ENCODE measurements at places on chromosomes 5 and 9.

GRCh38 chr5:128279345-128279744 is 195.8 kb downstream of the SLC12A2 start:
- no peak for DNase-seq

- no peak for DNase-seq
Measured at GRCh38 chr5:142886956-142887355, 116.8 kb downstream of the ARHGAP26 start.

GRCh38 chr9:36443581-36443980 is 43.5 kb upstream of the RNF38 start:
- no peak for DNase-seq

- DNase-seq, result no peak
Measured at GRCh38 chr5:154583671-154584177, 105.7 kb upstream of the HAND1 start.

DNA sequence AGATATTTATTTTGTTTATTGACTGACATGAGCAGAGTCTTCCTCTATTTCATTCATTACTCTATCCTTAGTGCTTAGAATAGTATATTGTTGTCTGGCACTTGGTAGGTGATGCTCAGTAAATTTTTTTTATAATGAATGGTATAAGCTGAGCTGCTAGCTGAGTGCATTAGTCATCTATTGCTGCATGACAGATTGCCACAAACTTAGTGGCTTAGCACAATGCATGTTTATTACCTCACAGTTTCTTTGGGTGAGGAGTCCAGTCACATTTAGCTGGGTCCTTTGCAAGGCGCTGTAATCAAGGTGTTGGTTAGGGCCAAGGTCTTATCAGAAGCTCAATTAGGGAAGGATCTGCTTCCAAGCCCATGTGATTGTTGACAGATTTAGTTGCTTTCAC is 23.1 kb downstream of the SMAD5 start:
- DNase-seq, result no peak

- no peak for DNase-seq
Measured at GRCh38 chr5:88610586-88610985, 272.4 kb downstream of the MEF2C start.

DNA sequence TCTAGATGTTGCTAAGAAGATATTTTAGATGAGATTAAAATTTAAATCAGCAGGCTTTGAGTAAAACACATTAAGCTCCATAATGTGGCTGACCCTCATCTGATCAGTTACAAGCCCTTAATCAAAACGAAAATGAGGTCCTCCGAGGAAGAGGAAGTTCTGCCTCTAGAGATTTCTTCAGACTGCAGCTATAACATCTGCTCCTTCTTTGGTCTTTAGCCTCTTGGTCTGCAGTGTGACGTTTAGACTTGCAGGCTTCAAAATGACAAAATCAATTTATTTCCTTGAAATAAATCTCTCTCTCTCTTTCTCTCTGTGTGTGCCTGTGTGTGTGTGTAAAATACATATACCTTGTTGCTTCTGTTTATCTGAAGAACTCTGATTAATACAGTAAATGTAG is 1429.8 kb upstream of the CDH9 start:
- no peak for DNase-seq

DNA sequence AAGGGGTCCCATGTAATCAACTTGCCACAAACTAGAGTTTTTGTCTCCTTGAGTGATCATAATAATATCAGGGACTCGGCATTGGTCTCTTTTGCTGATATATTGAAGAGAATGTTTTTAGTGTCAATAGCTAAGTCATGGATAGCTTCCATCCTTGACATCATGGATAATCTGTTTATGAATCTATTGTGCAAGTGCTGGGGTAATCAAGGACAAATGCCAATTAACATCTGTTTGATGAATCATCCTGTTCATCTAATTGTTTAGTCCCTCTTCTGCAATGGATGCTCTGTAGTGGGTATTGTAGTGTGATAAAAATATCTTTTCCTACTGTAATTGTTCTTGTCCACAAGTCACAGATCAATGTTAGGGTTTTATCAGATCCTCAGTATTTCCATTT is 607.5 kb upstream of the SEMA6A start:
- no peak for DNase-seq

DNA sequence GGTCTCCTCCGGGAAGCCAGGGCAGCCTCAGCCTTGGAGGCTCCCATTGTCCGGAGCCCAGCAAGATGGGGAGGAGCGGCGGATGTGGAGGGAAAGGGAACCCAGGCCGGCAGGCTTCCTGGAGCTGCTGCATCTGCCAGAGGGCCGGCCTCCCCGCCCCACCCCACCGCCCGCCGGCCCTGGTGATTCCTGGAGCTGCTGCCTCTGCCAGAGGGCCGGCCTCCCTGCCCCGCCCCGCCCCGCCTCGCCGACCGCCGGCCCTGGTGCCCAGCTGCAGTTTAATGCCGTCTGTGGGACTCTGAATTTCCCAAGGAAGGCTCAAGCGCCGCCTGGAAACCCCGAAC is 31.6 kb downstream of the EXD3 start:
- no peak for DNase-seq

- no peak for DNase-seq
Measured at GRCh38 chr5:43647789-43648188, 44.8 kb downstream of the NNT start.

DNA sequence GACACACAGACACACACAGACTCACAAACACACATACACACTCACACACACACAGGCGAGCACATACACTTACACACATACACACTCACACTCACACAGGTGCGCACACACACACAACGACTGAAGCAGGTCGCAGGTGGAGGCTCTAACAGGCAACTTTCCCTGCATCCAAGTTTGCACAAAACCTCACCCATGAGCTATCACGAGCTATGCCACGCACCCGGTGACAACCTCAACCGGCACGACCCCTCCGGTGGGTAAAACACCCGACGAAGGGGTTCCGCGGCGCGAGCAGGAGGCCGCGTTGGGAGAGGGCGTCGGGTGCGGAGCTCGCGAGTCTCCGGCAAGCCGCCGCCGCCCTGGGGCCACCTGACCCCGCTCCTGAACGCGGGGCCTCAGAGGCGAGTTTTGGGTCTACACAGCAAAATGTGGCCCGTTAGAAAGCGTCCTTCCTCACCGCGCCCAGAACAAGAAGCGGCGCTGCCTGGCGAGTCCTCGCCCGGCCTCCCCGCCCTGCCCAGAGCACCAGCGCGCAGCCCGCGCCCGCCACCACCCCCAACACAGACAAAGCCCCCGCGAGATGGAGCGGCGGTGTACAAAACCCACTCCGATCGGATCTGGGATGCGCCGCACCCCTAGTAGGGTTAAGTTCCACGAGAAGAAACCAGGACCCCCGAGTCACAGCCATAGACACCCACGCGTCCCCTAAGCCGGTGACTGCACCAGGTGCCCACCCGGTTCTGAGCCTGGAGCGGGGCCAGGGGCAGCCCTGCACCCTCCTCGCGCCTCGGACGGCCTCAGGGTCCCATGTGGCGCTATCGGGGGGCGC is 665 bp downstream of the SLC6A3 start:
- DNase-seq, result no peak

All from NCI-H526 treated with DMSO at 0.1 percent for 48 hours (cell line).